ENCODE measurements at places on chromosomes 1 and 21.

DNA sequence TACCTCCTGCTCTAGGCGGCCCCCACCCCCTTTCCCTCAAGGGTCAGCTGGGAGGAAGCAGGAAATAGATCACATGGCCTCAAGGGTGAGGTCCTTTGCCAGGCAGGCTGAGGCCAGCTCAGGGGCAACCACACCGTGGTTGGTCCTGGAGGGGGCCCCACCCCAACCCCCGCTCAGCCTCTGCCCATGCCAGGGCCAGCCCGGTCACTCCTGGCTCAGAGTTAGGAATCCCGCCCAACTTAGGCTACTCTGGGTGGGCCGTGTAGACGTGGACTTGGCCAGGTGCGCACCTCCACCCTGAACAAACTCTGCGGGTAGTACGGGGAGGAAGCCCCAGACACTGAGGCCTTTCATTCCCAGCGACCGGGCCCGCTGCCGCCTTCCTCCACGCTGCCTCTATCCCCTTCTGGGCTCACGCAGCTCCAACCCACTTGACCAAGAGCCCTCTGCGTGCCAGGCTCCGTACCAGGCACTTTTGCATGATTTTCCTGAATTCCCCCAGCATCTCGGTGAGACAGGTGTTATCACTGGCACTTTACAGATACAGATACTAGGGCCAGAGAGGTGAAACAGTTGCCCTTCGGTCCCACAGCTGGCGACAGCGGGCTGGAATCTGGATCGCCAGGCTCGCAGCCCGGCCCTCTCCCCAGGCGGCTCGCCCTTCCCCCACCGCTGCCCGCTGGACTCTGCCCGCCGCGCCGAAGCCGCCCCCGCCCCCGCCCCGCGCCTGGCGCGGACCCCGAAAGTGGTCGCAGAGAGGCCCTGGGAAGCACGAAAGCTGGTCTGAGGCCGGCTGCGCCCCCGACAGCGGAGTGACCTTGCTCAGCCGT is 769 bp downstream of the GALE start:
- DNase-seq: no peak

GRCh38 chr1:170604065-170604464 is 59.9 kb upstream of the PRRX1 start:
- no peak for DNase-seq

DNA sequence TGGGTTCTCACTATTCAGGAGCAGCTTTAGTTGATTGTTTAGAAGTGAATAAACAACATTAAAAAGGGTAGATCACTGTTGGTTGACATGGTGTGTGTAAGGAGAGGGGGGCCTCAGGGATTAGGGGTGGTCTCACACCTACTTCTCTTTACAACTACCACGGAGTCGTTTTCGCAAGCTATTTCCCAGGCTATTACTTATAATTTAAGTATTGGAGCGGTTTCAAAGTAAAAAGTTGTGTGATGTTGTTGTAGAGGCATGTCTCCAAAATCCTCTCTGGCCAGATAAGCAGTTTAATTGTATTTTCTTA is 1.3 kb downstream of the GPSM2 start:
- no peak for DNase-seq

DNA sequence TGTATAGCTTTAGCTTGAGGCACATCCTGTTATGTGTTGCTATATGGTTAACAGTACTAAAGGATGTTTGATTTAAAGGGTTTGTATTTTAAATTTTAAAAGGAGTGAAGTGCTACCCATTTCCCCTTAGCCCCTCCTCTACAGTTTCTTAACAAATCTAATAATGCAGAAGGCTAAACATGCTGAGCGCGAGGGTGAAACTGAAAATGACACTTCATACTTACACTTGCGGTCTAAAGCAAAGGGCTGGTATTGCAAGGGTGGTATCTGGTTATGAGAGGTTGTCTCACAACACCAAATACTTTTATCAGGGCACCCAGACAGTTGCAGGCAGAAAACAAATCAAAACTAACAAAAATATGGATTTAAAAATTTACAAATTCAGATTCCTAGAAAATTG is 172.3 kb downstream of the SIPA1L2 start:
- no peak for DNase-seq

DNA sequence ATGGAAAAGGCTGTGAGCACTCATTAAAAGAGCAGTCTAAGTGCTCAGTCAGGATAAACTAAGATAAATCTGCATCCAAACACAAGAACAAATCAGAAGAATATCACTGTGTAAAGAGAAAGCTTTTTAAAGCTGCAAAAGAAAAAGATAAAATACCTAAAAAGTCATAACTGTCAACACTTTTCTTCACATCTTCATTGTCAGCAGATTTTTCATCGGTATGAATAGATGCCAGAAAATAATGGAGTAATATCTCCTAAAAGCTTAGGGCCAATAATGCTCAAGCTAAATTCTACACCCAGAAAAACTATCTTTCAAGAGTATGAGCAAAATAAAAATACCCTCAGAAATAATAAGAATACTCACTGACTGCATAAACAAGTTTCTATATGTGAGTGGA is 54.0 kb upstream of the PALMD start:
- DNase-seq: no peak

DNA sequence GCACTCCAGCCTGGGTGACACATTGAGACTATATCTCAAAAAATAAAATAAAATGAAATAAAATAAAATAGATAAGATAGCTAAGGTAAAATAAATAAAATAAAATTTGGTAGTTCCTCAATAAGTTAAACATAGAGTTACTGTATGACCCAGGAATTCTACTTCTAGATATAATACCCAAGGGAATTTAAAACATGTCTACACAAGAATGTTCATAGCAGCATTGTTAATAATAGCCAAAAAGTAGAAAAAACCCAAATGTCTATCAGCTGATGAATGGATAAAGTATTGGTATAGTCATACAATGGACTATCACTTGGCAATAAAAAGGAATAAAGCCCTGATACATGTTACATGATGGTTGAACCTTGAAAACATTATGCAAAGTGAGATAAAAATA is 47.8 kb downstream of the CEP350 start:
- no peak for DNase-seq

GRCh38 chr1:113976609-113977278 is 2.5 kb upstream of the OLFML3 start:
- DNase-seq: no peak

DNA sequence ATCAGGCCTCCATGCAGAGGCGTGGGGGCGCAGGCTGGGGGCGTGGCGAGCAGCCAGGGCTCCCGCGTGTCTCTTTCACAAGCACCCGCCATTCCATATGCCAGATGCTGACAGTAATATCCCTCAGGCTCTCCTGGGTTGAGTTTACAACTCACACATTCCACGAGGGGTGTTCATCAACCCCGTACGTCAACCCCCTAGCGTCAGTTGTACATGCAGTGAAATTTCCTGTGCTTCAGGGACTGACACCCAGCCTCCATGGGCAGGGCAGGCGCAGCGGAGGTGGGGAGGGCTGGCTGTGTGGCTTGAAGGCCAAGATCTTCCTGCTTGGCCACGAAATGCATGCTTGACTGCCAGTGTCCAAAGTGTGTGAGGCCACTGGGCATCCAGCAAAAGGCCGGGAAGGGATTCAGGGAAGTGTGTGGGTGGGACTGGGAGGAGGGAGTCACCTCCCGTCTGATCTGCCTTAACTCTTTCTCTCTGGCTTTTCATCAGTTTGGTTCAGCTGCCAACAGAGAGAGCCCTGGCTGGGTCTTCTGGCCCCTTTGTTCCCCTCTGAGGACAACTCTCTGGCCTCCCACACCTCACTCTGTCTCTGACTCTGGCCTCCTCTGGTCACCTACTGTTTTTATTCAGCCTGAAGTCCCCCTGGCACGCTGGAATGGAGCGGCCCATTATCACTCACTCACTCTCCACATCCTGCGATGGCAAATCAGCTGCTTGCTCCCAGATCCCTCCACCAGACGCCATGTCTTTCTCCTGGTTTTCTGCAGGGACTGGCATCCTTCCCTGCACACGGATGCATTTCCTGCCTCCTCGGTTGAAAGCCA is 33.8 kb downstream of the CLIC6 start:
- DNase-seq: no peak

- DNase-seq: no peak
Observed at GRCh38 chr1:44281962-44282703, 68.9 kb downstream of the DMAP1 start.

DNA sequence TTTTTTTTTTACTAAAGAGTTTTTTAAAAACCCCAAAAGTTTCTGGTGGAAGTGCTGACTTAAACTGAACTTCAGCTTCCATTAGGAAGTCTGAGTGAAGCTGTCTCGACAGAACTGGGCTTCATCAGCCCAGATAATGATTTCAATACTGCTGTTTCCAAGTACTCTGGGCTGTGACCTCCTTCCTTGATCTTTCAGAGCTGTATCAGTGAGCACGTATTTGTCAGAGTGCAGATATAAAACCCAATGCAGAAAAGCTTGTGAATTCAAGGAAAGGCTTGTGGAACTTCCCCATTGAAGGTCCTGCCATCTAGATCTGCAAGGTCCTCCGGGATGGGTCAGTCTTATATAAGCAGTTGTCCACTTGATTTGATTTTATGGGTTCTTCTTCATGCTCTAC is 50.1 kb upstream of the RGS21 start:
- DNase-seq: no peak

DNA sequence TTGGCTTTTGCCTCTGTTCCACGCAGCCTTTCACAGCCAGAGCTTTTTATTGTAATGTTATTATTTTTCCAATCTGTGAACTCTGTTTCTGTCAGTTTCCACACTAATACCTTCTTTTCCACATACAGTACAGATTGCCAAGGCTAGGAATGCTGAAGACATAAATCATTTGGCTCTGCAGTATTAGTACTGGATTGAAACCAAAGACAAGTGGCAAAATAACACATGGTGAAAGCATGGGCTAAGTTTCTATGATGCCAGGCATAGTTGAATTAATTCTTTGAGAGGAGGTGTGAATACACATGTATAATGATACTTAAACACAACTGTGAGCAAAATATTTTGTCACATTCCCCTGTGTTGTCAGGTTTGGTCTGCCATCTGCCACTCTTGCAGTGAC is 73.5 kb downstream of the TMEM200B start:
- no peak for DNase-seq

- DNase-seq: no peak
Observed at GRCh38 chr21:41878831-41879189, 334 bp downstream of the PRDM15 start.

DNA sequence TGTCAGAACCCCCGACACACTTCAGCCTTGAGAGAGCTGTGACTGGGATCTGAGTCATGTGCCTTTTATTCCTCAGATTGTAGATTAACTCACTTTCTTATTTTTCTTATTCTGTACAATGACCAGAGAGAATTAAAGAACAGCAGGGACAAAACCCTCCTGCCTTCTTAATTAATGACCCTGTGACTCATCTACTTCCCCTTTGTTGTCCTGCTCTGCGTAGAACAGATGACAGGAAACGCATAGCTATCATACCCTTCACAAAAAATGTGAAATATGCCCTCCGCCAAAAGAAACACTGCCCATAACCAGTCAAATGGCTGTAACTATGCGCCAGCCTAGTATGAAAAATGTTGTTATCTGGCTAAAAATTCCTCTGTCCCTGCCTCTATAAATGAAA is 9.1 kb upstream of the PADI2 start:
- DNase-seq: no peak

- DNase-seq: no peak
Observed at GRCh38 chr1:101144671-101145448, 92.0 kb upstream of the S1PR1 start.

DNA sequence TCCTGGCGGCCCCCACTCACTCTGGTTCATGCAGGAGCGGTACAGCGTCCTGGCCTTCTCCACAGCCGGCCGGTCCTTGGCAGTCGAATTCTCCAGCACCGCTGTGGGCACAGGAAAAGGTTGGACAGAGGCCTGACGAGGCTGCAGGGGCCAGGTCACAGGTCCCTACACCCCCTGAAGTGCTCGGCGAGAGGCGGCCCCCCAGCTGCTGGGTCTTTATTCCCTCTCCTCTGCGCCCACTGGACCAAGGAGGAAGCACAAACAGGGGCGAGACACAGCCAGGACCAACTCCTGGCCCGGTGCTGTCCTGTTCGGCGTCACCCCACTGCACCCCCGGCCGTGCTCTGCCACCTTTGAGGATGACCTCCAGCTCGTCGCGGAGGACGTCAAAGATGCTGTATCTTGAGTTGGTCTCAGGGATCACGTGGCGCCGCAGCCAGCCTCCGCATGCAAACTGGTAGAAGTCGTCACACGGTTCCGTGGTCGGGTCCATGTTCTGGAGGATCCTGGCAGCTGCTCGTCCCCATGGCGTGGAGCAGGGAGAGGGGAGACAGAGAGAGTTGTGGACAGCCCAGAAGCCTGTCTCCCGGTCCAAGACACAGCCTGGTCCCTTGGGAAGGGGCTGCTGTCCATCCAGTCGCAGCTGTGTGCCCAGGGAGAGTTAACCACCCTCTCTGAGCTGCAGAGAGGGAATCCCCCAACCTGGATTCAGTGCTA is 22.9 kb downstream of the PRXL2B start:
- DNase-seq: no peak

DNA sequence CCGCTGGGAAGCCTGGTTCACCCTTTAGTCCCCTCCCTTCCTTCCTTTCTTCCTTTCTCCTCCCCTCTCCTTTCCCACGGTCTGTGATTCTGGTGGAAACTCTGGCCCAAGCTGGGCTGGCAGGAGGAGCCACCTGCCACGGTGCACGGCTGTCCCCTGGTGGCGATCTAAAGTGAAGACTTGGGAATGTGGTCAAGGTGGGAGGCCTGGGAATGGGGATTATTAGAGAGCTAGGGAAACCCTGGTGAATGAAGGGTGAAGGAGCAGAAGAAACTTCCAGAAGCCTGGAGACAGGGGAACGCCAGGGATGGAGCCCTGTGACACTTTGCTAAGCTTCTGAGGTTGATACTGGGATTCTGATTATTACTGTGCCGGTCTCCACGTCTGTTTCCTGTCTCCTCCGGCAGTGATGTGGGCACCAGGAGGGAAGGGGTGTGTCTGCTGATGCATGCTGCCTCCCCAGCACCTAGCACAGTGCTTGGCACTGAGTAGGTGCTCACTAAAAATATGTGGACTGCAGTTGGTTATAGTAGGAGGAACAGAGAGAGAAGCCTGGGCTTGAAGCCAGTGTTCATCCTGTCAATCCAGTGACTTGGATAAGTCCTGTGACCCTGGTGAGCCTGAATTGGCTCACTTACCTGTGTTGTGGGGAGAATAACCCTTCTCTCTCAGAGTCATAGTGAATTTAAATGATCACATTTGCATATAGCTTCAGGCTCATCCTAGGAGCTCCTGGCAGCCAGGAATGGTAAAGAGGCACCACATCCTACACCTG is 71.2 kb upstream of the NBPF3 start:
- no peak for DNase-seq

- no peak for DNase-seq
Observed at GRCh38 chr1:6521536-6521935, 30.1 kb upstream of the PLEKHG5 start.

DNA sequence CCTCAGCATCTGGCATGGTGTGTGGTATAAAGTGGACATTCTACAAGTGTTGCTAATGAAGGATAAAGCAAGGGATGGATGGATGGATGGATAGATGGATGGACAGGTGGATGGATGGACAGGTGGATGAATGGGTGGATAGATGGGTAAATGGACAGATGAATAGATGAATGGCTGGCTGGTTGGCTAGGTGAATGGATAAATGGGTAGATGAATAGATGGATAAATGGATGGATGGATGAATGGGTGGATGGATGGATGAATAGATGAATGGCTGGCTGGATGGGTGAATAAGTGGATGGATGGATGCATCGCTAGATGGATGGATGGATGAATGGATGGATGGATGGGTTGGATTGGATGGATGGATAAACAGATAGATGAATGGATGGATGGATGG is 66.2 kb downstream of the SUSD4 start:
- DNase-seq: no peak

GRCh38 chr1:162011337-162012012 is 12.2 kb downstream of the OLFML2B start:
- no peak for DNase-seq

GRCh38 chr1:64727861-64728260 is 17.0 kb upstream of the RAVER2 start:
- DNase-seq: no peak

- DNase-seq: no peak
Observed at GRCh38 chr1:59290193-59290949, 6.5 kb upstream of the FGGY start.

Measured in cortex of kidney (tissue), 1 donor.